ENCODE measurements at places on chromosomes 2 and 18.

GRCh38 chr2:169705927-169706326 is 11.7 kb downstream of the PHOSPHO2 start:
- DNase-seq = no peak

- no peak for DNase-seq
Observed at GRCh38 chr2:42328148-42328833, 32.7 kb downstream of the COX7A2L start.

- no peak for DNase-seq
Observed at GRCh38 chr18:629269-630150, 27.9 kb upstream of the TYMS start.

DNA sequence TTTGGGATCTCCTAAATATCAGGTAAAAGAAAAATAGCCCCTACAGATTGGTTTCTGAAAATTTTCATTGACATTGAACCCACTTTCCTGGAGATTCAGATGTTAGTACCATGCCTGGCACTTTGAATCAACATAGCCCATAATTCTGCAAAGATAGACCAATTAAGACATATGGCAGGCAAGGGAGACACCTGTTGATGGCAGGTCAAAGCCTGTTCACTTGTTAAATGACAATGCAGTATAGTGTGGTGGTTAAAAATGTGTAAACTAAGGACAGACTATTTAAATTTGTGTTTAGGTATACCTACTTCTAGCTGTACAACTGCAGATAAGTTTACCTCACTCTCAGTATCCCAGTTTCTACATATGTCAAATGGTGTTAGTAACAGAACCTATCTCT is 178.1 kb upstream of the MMADHC start:
- DNase-seq = no peak

DNA sequence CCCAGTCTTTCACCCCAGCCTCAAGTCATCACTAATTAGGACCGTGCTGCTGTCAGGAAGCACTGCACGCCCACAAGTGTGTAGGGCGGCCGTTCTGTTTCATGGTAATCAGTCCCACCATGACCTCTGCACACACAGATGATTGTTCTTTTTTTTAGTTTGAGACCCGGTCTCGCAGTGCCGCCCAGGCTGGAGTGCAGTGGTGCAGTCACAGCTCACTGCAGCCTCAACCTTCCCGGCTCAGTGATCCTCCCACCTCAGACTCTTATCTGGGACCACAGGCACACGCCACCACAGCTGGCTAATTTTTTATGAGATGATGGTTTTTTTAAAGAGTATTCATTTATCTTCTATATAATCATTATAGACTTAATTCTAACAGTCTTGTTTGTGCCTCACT is 1.8 kb upstream of the IAH1 start:
- no peak for DNase-seq
